ENCODE measurements at places on chromosomes 4 and X. TPM values are rescaled to one million over a fixed set of nuclear protein-coding genes. Genes with fewer than 3 reads are reported as not detected.

Gene NSD2
- 115 TPM for total RNA-seq

Gene AFAP1
- 35.9 TPM for total RNA-seq

Gene CFI
- total RNA-seq, result not detected

Gene CXCL10
- 0.28 TPM for total RNA-seq

Gene NAP1L2
- total RNA-seq, result 1.6 TPM

Gene MAGEC2
- not detected for total RNA-seq

Gene BMX
- 0.03 TPM for total RNA-seq

Gene TTC29
- total RNA-seq, result not detected

Gene MTM1
- 10.2 TPM for total RNA-seq

Gene USP17L10
- total RNA-seq, result not detected

Gene TRMT2B
- 12.3 TPM for total RNA-seq

Gene BEX2
- 7.8 TPM for total RNA-seq

DNA sequence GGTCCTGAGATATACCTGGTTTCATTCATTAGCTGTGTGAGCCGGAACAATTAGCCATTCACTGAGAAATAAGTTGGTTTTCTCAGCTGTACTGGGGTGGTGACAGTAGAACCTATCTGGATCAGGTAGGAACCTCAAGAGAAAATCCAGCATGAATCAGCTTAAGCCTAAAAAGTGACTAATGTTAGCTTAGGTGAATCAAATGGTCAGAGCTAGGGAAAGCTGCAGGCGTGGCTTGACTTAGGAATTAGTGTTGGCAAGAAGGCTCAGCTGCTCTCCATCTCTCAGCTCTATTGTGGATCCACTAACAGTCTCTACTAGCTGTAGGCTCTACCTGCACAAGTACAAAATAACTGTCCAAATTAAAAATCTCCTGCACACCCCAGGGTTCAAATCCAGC, 1025.5 kb downstream of the RAB28 start:
- DNase-seq, result peak; percentile 37

- DNase-seq, result no peak
Measured at GRCh38 chr4:153647975-153648374, 36.1 kb upstream of the TLR2 start.

GRCh38 chrX:126718440-126718839, 101.1 kb upstream of the PRR32 start:
- DNase-seq, result peak; percentile 3

GRCh38 chrX:126485409-126485808, 67.2 kb downstream of the DCAF12L1 start:
- DNase-seq, result no peak

GRCh38 chrX:153766098-153766817, 2.2 kb downstream of the PLXNB3 start:
- peak; percentile 40 for DNase-seq

- DNase-seq, result peak; percentile 27
Measured at GRCh38 chr4:144647095-144647561, 1.2 kb downstream of the HHIP start.

GRCh38 chr4:180086480-180087190, 2156.6 kb upstream of the TENM3 start:
- DNase-seq, result no peak

- no peak for DNase-seq
Measured at GRCh38 chr4:173381610-173382009, 10.9 kb downstream of the SAP30 start.

GRCh38 chr4:185457136-185457535, 14.4 kb downstream of the CCDC110 start:
- DNase-seq, result no peak

DNA sequence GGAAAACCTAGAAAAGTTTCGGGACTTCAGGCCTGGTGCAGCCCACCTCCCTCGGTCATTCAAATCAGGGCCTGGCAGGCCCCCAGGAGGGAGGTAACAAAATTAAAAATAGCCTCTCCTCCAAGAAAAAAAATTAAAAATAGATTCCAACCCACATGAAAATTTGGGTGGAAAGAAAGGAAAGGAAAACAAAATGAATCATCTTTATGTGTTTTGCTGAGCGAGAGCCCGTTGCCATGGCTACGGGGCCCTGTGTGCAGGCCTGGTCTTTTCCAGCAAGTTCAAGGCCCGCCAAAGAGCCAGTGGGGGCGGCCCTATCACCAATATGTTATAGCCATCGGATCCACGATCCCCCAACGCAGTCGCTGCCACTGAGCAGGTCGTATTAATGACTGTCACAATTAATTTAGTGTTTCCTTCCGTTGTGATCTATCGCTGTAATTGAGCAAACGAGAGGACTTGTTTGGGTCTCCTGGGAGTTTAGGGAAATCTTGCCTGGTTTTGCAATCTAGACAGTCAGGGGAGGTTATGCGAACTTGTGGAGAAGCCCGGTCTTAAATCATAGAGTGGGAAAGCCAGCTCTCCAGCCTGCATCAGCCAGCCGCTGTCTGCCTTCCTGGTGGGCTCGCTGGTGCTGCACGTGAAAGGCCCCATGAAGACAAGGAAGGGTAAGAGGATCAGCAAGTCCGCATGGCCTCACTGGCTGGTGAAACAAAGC, 452.4 kb downstream of the BCOR start:
- no peak for DNase-seq

- DNase-seq, result peak; percentile 39
Measured at GRCh38 chr4:112938461-112939058, 110.9 kb upstream of the ANK2 start.

DNA sequence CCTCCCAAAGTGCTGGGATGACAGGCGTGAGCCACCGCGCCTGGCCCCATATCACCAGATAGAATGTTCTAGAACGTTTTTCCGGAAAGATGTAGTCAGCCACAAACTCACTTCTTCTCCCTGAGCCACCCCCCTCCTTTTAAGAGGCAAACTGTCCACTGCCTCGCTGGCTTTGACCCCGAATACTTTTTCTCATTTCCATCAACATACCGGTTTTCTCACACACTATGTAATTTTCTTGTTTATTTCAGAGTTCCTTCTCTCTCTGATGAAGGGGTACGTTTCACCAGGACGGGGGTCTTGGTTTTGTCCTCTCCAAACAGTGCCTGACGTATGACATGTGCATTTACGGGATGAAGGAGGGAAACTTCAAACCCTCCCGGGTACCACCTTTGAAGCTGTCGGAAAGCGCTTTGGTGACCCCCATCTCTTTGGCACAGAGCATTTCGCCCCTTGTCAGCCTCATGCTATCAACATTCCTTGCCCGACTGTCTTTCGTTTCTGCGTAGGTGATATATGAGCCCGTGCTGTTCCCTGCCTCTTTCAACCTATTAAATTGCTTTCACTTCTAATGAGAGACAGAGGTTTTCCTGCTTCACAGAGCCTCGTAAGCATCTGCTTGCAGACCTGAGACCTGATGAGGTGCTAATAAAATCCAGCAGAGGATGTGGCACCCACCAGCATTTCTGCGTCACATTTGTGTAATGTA, 73.8 kb downstream of the CRLF2 start:
- DNase-seq, result no peak

GRCh38 chr4:12296366-12296765, 867.7 kb upstream of the HS3ST1 start:
- DNase-seq, result no peak

- no peak for DNase-seq
Measured at GRCh38 chrX:53250556-53250955, 25.5 kb upstream of the KDM5C start.

DNA sequence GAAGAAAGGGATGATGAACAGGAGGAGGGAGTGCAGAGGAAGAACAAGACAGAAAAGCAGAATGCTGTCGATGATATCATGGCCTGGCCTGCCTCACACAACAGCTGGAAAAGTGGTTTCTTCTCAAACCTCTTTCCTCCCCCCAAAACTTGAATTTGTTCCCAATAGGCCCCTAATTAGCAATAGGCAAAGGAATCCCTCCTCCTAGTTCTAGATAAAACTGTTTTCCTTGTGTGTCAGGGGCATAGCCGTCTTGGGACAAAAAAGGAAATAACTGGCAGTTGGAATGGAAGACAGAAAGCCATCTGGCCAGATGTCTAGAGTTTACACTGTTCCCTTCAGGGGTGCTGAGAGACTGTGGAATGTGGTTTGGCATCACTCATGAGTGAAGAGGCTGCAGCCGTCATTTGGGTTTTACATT, 177.8 kb upstream of the C1QTNF7 start:
- no peak for DNase-seq

DNA sequence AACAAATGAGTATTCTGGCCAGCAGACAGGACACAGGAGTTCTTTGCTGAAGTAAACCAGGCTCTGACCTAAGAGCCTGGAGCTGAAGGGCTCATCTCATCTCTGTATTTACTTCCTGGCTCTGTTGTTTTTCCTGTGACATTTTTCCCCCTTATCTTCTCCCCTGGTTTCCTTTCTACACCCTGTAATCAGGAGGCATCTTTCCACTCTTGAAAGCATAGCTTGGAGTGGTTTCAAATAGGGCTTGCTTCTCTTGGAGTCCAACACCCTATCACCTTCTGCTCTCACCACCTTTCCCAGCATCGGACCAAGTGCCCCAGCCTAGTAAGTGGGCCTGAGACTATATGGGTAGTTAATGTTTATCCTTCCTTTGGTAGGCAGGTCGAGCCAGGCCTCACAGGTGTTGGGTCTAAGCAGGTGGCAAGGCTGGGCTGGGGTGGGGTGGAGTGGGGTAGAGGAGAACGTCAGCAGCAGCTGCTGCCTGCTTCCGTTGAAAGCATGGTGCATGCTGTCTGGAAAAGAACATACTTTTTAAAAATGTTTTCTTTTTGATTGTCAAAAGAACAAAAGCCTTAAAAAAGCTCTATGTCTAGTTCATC, 1.2 kb downstream of the DRP2 start:
- DNase-seq, result no peak

- DNase-seq, result no peak
Measured at GRCh38 chrX:24465532-24465865, 413 bp downstream of the PDK3 start.

- no peak for DNase-seq
Measured at GRCh38 chrX:40104985-40105834, 7.5 kb upstream of the BCOR start.

DNA sequence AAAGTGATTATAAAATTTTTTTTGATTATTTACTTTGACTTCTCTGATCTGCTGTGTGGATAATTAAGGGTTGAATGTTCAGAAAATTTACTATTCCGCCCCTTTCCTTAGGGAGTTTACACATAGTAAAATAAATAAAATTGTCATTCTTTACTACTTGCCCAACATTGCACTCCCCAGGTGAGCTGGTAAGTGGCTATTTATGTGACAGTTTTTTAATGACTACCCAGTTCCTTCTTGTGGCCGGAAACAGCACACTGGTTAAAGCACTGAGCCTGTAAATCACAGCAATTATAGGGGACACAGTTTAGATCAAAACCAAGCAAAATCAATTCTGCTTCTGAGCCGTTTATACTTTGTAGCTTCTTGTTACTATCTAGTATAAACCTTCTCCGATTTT, 158.1 kb downstream of the FHIP1A start:
- no peak for DNase-seq

- no peak for DNase-seq
Measured at GRCh38 chrX:43530837-43531236, 125.3 kb upstream of the MAOA start.

DNA sequence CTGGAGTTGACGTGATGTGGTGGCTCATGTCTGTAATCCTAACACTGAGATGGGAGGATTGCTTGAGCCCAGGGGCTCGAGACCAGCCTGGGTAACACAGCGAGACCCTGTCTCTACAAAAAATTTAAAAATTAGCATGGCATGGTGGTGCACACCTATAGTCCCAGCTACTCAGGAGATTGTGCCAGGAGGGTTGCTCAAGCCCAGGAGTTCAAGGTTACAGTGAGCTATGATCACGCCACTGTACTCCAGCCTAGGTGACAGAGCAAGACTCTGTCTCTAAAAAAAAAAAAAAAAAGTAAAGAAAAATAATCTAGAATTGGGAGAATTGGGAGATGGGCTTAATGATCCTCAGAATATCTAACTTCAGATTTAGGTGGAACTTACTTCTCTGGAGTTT, 51.1 kb downstream of the MSN start:
- no peak for DNase-seq

All from foreskin keratinocyte (primary cell).